ENCODE measurements at places on chromosomes 7 and 10. TPM values are rescaled to one million over a fixed set of nuclear protein-coding genes. Genes with fewer than 3 reads are reported as not detected.

The SSC4D gene
- polyA plus RNA-seq = not detected

The SLC26A5 gene
- polyA plus RNA-seq = 0.04 TPM

The AVPI1 gene
- polyA plus RNA-seq = 22.6 TPM

The LMTK2 gene
- polyA plus RNA-seq = 5.3 TPM

The KEL gene
- not detected for polyA plus RNA-seq

The LRRC18 gene
- polyA plus RNA-seq = not detected

The MMP21 gene
- polyA plus RNA-seq = 0.07 TPM

The SAP25 gene
- not detected for polyA plus RNA-seq

The LRRC17 gene
- 0.58 TPM for polyA plus RNA-seq

The AQP1 gene
- polyA plus RNA-seq = 41.8 TPM

The UTF1 gene
- not detected for polyA plus RNA-seq

The MEST gene
- polyA plus RNA-seq = 9.6 TPM

The NPTX2 gene
- polyA plus RNA-seq = 0.60 TPM

The CLDN3 gene
- polyA plus RNA-seq = 231 TPM

The RNF148 gene
- 0.09 TPM for polyA plus RNA-seq

The UNC5B gene
- polyA plus RNA-seq = 12.7 TPM

The SNX13 gene
- 12.1 TPM for polyA plus RNA-seq

The PNLIPRP1 gene
- polyA plus RNA-seq = 3.6 TPM

The ECHDC3 gene
- 4.8 TPM for polyA plus RNA-seq

The RBP3 gene
- polyA plus RNA-seq = not detected

The GAD2 gene
- not detected for polyA plus RNA-seq

The PAX4 gene
- polyA plus RNA-seq = 1.2 TPM

The TLX1 gene
- polyA plus RNA-seq = not detected

The TAF3 gene
- polyA plus RNA-seq = 3.9 TPM

The PLXDC2 gene
- polyA plus RNA-seq = 5.1 TPM

Measured in sigmoid colon (tissue), 7 donors.